ENCODE measurements at places on chromosomes 16 and 17. TPM values are rescaled to one million over a fixed set of nuclear protein-coding genes. Genes with fewer than 3 reads are reported as not detected.

CTRB2 gene
- not detected for total RNA-seq

DNA sequence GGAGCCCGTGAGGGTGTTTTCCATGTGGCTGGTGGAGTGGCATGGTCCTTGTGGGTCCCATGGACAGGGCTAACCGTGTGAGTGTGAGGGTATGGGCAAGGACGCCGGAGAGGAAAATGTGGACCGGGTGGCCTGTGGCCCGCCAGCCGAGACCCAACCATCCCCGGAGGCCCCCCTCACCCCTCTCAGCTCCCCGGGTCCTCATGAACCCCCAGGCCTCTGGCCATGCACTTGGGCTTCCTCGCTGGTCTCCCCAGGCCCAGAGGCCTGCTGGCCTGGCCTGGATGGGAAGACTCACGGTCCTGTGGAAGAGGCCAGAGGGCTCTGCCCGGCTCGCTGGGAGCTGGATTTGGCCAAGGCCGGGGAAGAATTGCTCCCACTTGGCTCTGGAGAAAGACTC lies 13.1 kb downstream of the RAP1GAP2 start:
- no peak for DNase-seq

SLC16A6 gene
- 0.48 TPM for total RNA-seq

TP53TG3F gene
- total RNA-seq: not detected

DNA sequence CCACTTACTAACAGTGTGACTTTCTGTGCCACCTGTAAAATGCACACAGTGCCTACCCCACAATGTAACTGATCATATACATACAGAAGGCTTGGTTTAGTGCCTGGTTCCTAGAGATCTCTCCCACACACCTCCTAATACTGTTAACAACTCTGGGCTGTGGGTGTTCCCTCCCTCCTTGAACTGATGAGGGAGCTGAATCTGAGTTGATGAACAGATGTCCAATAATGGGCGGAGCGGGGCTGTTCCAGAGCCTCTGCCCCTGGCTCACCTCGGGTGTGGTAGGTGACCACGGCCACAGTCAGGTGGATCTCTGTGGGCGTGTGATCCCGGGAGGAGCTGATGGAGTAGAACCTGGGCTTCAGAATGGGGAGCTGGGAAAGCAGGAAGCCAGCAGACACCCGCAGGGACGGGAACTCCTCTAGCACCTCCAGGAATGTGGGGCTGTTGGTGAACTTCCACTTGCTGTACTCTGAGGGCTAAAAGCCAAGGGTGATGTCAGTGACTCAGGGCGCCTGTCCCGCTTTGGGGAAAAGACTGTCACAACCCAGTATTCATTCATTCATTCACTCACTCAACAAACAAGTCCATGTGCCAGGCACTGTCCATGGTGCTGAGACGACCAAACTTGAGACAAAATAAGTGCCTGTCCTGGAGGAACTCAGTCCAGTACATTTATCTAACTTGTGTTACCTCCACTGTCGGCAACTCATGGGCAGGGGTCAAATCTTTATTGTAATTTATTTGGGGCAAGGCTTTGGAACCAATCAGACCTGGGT lies 37.6 kb downstream of the NOS2 start:
- peak; percentile 31 for DNase-seq
